Mammary epithelial cell (primary cell): ENCODE measurements at places on chromosomes 6 and 20.
A peak's percentile ranks its signal among the peaks of the same experiment; 100 is the strongest.

DNA sequence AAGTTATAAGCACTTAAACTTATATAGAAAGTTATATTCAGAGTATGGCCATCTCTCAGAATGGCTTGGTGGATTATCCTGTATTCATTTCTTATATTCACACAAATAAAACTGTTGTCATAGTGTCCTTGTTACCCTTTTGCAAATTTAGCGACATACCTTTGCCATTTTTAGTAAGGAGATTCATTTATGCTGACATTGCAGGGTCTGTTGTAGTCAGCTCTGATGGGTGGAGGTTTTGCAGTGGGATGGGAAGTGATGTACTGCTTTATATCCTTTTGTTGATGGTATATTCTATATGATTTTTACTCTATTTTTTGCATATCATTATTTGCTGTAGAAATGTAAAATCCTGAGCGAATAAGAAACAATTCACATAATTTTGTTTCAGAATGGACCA is 35.9 kb downstream of the SAMD5 start:
- no peak for DNase-seq

DNA sequence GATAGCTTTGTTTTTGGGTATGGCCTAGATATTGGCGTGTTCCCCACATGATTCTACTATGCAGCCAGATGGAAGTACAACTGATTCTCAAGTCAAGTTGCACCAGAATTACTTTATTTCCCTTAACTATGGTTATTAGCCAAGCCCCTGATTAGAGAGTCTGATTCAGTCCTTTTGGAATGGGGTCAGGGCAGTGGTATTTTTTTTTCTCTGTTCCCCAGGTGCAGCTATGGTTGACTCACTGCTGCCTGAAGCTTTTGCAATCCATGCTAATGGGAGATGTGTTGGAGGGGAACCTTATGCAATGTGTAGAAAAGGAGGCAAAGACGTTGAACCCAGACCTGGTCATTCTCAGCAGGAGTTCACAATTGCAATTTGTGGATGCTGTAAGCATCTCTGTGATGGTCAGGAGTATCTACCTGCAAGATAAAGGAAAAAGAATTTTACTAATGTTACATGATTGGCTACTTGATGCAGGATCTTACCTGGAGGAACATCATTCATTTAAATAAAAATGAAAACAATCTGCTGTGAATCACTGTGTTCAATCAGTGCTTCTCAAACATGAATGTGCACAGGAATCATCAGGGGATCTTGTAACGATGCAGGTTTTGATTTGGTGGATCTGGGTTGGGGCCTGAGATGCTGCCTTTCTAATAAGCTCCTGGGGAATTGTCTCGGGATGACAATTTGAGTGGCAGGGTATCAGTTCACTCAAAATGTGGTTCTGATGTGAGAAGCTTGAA is 49.4 kb downstream of the PFDN4 start:
- DNase-seq: peak; percentile 92

- DNase-seq: peak; percentile 6
Measured at GRCh38 chr6:106967936-106968555, 6.5 kb downstream of the CD24 start.

DNA sequence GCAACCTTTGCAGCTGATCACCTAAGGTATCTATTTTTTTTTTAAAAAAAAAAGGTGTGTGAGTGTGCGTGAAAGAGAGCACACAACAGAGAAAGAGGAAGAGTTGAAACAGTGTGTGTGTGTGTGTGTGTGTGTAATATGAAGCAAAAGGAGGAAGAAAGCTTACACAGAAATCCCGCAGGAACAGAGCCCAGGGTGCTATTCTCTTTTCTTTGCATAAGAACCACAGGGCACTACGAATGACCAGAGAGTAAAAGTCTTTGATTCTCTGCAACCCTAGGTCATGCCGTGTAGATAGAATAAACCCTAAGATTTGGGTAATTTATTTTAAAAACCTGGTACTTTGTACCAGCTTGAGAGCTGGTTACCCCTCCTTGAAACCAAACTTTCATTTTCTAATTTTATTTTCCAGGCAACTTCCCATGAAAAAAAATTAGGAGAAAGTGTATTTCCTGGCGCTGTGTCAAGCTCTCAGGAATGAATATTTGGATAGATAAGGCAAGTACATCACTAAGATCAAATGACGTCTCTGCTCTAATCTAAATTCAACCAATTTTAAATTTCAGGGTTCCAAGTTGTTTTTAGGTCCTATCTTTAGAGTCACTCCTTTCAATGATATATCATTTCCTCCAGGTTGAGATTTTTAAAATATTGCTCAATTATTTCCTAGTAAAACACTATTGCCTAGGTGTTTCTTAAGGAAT is 47.9 kb upstream of the ID4 start:
- DNase-seq: no peak

DNA sequence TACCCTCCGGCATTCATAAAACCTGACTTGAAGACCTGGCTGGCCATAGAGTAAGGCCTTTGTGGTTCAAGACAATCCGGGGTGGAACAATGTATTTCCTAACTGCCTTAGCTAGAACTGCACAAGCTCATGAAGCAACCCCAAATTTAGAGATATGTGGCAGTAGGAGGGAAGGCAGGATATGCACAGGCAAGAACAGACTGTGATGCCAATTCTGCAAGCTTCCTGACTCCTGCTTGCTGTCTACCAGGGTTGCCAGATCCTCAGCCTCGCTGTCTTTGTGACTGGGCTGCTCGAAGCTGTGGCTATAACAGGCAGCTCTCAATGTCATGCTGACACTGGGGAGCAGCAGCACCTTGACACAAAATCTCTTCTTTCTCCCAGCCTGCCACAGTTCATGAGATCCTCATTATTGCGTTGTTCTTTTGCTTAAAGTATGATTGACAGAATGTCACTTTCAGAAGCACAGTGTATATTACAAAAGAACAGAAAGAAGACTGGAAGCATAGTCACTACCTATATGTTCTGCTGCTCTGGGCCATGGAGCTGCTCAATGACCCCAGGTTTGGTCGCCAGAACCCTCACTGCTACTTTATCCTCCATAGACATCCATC is 18.3 kb upstream of the SHLD1 start:
- DNase-seq: peak; percentile 28

GRCh38 chr6:63609231-63609630 is 26.4 kb upstream of the PHF3 start:
- DNase-seq: no peak

DNA sequence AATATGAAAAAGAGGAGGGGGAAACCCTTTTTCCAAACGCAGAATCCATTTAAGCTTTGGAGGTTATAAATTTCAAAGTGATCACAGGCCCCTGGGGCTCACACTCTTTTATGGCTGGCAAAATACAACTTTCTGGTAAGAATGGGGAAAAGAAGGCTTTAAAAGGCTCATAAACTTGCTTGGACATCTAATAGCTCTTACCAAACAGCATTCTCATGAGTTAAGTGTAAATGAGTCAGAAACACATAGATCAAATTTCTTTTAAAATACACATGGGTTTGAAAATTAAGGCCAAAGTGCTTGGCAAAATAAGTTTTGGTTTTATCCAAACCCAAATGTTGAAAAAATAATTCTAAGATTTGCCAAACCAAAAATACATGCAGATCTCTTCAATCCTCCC is 154.6 kb downstream of the SOBP start:
- no peak for DNase-seq

DNA sequence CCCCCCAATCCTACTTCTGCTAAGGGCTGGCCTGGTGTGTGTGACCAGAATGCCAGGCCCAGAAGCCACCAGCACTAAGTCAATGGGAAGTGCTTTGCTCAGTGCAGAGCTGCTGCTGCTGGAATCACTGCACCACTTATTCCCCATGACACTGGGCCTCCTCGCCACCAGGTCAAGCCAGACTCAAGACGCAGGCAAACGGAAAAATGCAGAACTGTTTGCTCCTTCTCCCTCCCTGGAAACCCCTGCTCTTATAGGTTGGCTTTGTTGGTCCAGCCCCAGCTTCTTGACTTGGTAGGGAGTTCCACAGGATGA is 121.9 kb downstream of the PHACTR3 start:
- DNase-seq: no peak

GRCh38 chr6:2958331-2958711 is 13.0 kb downstream of the SERPINB6 start:
- DNase-seq: no peak

DNA sequence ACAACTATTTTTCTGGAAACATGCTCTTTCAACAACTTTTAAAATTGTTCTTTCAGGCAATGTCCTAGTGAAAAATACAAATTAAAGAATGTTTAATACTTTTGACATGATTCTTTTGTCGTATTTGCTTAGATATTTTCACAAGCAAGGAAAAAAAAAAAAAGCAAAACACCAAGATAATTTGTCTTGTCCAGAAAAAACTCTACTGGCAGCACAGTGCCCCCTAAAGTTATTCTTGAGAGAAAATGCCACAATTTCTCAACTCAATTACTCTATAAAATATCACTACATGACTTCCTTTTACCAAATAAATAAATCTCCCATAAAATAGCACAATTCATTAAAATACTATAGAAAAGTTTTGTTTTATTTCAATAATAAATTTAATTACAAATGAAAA is 652.5 kb upstream of the EPHA7 start:
- no peak for DNase-seq

- peak; percentile 77 for DNase-seq
Measured at GRCh38 chr20:47258745-47259695, 97.5 kb downstream of the ZMYND8 start.

DNA sequence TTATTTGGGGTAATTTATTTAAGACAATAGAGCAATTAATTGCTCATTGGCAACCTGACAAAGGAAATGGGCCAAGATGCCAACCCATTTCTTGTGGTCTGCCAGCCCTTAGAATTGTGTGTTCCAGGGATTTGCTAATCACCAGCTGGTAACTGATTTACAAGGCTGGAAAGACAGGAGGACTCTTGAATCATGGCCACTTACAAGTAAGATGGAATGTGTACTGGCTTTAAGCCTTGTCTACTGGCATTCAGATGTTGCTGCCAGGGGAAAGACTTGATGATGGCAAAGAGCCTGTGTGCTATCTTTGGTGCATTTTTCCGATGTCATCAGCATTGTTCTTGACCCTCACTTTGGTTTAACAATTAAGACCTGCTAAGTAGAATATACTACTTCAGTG is 91.0 kb downstream of the BCKDHB start:
- DNase-seq: peak; percentile 25

DNA sequence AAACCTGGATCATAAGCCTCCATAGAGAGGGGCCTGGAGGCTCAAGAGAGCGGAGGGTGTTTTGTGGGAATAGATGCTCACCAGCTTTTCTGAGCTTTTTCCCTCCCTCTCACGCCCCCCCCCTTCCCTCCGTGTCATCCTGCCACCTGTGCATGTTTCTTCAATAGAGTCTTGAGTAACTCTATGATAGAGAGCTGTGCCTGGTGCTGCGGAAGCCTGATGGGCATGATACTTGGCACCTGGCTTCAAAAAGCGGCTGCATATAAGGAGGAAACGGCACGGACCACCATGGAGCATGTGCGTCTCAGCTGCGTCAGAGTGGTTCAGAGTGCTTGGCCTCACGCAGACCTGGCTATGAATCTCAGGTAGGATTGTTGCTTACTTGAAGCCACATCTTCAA is 198.9 kb downstream of the CDH4 start:
- no peak for DNase-seq

- peak; percentile 43 for DNase-seq
Measured at GRCh38 chr6:142822842-142823241, 122.1 kb downstream of the HIVEP2 start.

DNA sequence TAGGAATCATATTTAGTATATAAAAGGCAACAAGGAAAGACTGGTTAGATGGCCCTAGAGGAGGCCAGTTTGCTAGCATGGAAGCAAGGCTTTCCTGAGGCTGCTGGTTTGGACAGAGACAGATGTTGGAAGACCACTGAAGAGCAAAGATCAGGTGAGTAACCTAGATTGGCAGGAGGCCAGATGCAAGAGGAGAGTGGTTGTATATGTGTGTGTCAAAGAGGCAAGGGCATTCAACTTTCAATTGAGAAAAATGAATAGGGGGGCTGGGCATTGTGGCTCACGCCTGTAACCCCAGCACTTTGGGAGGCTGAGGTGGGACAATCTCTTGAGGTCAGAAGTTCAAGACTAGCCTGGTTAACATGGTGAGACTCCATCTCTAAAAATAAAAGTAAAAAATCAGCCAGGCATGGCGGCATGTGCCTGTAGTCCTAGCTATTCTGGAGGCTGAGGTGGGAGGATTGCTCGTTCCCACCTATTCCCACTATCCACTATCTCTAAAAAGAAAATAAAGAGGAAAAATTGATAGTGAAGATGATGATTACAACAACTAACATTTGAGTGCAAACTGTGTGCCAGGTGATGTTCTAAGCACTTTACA is 79.8 kb downstream of the PRDM1 start:
- DNase-seq: peak; percentile 65

DNA sequence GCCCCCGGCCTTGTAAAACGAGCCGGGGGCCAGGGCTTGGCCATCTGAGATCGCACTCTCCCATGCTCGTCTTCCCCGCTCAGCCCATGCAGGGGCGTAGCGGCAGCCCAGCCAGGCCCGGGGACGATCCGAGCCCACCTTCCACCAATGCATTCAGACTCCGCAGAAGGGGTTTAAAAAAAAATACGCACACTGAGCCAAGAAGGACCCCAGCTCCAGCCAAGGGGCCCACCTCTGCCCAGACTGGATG is 320 bp downstream of the GSTA4 start:
- no peak for DNase-seq

DNA sequence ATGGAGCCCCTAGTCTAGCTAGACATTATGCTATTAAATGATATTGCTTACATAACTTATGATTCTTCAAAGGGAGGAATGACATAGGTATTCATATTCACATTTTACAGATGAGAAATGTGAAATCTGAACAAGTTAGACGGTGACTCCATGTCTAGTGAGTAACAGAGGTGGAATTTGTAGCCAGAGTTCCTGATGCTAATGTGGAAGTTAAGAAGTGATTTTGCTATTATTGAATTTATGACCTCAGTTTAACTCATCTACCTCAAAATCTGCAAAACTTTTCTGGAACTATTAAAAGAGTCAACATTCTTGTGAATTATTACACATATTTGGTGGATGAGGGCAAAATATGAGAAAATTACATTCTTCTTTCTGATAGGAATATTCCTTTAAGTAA is 347.6 kb upstream of the MMS22L start:
- peak; percentile 8 for DNase-seq

GRCh38 chr6:106897580-106897979 is 76.9 kb downstream of the CD24 start:
- no peak for DNase-seq
